T-helper 2 cell (primary cell): ENCODE measurements at places on chromosomes 7 and 10.

GRCh38 chr7:46450886-46451285, 529.8 kb upstream of the IGFBP3 start:
- DNase-seq = no peak

- DNase-seq = no peak
Measured at GRCh38 chr7:103297837-103298179, 573 bp downstream of the PMPCB start.

GRCh38 chr10:84237199-84238051, 3.9 kb downstream of the LRIT1 start:
- no peak for DNase-seq

DNA sequence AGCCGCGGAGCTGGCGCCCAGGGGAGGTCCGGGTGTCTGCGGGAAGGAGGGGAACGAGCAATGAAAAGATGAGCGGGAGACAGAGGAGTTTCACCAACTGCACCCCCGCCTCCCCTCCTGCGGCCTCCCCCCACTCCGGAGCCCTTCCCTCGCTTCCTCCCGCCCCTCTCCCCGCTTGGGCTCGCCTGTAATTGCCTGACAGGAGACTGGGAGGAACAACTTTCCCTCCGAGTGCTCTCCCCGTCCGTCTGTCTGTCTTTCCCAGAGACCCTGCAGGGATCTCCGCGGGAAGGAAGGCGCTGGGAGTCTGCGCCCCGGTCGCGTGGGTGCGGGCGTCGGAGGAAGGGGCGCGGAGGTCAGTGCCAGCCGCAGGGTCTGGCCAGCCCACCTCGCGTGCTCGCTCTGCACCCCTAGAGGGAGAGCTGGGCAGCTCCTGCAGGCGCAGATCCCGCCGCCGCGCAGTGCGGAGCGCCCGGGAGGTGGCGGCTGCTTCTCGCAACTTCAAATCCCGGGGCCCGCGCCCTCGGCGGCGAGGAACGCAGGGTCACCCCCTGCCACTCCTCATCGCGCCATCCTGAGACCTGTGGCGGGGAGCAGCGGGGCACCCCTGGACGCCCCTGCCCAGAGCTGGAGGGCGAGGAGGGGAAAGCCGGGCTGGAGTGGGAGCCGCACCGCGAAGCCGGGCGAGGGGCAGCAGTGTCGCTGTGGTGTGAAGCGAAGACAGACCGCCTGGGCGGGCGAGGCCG, 511 bp upstream of the NRP1 start:
- peak; percentile 17 for DNase-seq

DNA sequence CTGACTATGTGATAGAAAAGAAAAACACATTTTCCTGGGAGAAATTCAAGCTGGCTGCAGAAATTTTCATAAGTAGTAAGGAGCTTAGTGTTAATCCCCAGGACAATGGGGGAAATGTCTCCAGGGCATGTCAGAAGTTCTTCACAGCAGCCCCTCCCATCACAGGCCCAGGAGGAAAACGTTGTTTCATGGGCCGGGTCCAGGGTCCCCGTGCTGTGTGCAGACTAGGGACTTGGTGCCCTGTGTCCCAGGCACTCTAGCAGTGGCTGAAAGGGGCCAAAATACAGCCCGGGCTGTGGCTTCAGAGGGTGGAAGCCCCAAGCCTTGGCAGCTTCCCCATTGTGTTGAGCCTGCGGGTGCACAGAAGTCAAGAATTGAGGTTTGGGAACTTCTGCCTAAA, 99.0 kb upstream of the ASAH2 start:
- no peak for DNase-seq

- no peak for DNase-seq
Measured at GRCh38 chr7:24017519-24017918, 266.5 kb upstream of the NPY start.

- DNase-seq = no peak
Measured at GRCh38 chr7:101378751-101379174, 16.1 kb downstream of the COL26A1 start.

DNA sequence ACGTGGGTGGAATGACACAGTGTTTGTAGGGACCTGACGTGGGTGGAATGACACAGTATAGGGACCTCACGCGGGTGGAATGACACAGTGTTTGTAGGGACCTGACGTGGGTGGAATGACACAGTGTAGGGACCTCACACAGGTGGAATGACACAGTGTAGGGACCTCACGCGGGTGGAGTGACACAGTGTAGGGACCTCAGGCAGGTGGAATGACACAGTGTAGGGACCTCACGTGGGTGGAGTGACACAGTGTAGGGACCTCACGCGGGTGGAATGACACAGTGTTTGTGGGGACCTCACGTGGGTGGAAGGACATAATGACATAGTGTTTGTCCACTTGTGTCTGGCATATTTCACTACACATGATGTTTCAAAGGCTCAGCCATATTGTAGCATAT, 19.3 kb downstream of the PPP2R2D start:
- no peak for DNase-seq

DNA sequence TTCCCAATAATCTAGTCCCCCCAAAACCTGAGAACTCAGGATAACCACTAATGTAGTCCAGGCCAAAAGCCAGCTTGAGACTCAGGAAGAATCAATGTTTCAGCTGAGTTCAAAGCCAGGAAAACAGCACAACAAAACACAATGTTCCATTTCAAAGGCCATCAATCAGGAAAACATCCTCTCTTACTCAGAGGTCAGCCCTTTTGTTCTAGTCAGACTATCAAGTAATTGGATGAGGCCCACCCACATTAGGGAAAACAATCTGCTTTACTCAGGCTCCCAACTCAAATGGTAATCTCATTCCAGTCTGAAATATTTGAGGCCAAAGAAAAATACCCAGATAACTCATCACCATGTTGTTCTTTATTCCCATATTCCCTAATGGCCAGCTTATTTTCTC, 152.2 kb downstream of the SDHAF3 start:
- no peak for DNase-seq

DNA sequence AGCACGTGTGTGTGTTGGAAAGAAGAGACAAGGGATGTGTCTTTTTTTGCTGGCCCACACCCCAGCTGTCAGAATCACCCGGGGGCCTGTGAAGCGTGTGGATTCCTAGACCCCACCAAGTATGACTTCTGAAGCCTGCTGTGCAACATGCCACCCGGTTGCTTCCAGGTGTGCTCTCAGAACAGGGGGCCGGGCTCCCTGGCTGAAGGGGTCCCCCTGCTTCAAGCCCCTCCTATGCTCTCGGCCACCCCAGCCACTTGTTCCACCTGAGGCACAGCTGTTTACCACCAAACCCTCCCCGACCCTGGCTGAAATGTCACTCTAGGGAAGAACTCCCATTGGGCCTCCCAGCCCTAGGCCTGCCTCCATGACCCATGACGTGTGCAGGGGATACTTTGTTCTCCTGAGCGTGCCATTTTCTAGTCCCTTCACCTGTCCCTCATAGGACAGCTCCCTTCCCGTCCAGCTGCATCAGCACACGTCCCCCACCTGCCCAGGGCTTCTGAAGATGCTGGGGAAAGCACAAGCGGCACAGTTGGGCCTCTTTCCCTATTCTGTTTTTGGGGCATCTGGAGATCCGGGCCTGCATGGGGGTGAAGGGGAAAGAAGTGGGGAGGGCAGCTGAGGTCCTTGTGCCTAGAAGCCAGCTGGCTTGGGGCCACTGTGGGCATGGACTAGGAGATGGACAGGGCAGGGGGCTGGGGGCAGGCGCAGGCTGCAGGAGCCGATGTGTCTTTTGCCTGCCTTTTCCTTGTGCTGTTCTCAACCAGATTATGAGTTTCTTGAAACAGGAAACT, 33.3 kb downstream of the CRHR2 start:
- DNase-seq = no peak
